ENCODE measurements at places on chromosomes 1 and 21.

GRCh38 chr1:182428043-182428442, 21.9 kb upstream of the RGSL1 start:
- no peak for DNase-seq

- no peak for DNase-seq
These were observed 48.5 kb upstream of the B3GALT5 start for GRCh38 chr21:39564200-39564599.

GRCh38 chr1:40980068-40980452, 564 bp downstream of the CTPS1 start:
- DNase-seq, result no peak

- no peak for DNase-seq
These were observed 7.7 kb upstream of the HTR1D start for GRCh38 chr1:23224739-23225648.

GRCh38 chr1:6257541-6258069, 3.3 kb downstream of the GPR153 start:
- DNase-seq, result no peak

DNA sequence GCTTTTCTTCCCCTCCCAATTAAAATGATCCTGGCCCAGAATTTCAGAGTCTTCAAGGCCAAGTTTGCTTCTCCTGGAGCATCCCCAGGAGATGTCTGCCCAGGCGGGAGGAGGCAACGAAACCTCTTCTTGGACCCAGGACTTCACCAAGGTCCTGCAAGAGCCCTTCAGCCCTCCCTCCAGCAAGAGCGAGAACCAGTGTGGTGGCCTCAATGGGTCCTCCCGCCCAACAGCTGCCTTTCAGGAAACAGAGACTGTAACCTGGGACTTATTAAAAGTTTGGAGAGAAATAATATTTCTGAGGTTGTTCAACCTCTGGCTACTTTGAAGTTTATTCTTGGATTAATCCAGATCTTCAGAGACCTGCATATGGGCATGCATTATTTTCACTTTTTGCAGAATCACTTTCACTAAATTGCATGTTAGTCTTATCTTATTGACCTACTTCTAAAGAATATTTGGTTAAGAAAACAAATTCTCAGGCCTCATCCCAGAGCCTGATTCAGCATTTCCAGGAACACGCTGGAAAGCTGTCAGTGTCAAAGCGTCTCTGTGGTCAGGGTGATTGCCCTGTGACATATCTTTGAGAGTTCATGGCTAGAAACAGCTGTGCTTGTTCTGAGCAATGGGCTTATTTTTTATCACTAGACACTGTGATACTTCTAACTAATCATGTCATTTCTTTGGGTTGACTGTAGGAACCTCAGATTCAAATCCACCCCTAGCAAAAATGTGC, 66.0 kb upstream of the CLDN14 start:
- no peak for DNase-seq

DNA sequence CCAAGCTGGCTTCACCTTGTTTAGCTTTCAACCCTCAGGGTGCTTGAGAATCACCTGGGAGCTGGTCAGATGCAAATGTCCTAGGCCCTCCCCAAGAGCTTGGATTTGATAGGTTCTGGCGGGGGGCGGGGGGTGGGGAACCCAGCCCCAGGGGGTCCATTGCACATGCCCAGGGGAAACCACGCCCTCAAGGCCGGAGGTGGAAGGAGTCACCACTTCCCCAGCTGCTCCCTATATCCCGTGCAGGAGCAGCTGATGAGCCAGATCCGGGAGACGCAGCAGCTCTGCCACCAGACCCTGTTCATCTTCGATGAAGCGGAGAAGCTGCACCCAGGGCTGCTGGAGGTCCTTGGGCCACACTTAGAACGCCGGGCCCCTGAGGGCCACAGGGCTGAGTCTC, 5.8 kb downstream of the TOR3A start:
- DNase-seq, result no peak

Data from CD4-positive, alpha-beta T cell treated with Interleukin-4 for 4 hours (primary cell).